ENCODE measurements at places on chromosomes 12 and 14. TPM values are rescaled to one million over a fixed set of nuclear protein-coding genes. Genes with fewer than 3 reads are reported as not detected.
A peak's percentile ranks its signal among the peaks of the same experiment; 100 is the strongest.

AKAP6 gene
- 1.7 TPM for total RNA-seq

DNA sequence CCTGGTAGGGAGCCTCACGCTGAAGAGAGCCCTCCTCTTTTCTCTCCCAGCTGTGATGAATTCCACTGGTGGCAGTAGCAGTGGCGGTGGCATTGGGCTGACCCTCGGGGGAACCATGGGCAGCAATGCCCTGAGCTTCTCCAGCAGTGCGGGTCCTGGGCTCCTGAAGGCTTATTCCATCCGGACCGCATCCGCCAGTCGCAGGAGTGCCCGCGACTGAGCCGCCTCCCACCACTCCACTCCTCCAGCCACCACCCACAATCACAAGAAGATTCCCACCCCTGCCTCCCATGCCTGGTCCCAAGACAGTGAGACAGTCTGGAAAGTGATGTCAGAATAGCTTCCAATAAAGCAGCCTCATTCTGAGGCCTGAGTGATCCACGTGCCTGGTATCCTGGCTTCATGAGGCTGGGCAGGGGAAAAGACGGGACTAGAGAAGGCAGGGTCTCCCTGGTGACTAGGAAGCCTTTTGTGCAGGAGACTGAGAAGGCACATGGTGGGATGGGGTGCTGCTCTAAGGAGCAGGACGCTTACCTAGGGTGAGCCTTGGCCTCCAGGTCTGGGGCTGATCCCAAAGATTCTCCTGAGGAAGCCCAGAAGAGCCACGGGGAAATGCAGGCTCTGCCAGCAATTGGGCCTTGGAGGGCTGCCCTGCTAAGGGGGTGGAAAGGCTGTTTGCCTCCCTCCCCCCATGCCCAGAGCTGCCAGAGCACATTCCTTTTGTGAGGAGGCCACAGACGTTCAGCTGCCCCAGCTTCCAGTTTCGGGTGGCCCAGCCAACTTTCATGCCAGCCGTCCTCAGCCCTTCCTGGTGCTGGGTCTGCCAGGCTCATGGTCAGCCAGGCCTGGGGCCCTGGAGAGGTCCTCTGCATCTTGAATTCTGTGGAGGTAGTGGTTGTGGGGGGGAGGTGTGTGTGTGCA is 15.8 kb downstream of the KRT7 start:
- H3K27ac ChIP-seq = no peak overlapping the region
- no peak overlapping the region for H3K4me3 ChIP-seq
- DNase-seq = no peak
- H3K27me3 ChIP-seq = no peaks in the 10 kb centered on the region

NGB gene
- not detected for total RNA-seq

DNA sequence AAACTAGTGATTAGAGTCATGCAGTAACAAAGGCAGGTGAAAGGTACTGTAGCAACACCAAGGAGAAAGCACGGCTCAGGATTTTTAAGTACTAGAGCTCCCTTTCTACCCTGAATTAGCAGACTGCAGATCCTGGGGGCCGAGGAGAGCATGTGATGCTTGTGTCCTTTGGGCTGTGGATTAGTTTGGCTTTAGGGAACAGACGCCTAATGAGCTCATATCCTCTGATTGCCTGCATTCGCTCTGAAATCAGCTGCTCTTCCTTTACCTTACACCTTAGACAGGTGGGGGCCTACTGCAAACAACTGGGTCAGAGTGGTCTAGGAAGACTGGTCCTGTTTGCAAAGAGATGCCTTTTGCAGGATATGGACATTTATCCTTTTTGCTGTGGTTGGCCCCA is 2.2 kb downstream of the PIP4K2C start:
- DNase-seq = no peak
- no peak overlapping the region for H3K27ac ChIP-seq
- H3K4me3 ChIP-seq = no peak overlapping the region
- peaks cover 5% of the 10 kb centered on the region for H3K4me1 ChIP-seq

GRCh38 chr12:63045020-63045860 is 105.8 kb downstream of the AVPR1A start:
- no peak overlapping the region for H3K4me3 ChIP-seq
- peak overlapping the region; percentile 40 for H3K27ac ChIP-seq
- H3K4me1 ChIP-seq = no peaks in the 10 kb centered on the region
- H3K36me3 ChIP-seq = no peaks in the 10 kb centered on the region

DNA sequence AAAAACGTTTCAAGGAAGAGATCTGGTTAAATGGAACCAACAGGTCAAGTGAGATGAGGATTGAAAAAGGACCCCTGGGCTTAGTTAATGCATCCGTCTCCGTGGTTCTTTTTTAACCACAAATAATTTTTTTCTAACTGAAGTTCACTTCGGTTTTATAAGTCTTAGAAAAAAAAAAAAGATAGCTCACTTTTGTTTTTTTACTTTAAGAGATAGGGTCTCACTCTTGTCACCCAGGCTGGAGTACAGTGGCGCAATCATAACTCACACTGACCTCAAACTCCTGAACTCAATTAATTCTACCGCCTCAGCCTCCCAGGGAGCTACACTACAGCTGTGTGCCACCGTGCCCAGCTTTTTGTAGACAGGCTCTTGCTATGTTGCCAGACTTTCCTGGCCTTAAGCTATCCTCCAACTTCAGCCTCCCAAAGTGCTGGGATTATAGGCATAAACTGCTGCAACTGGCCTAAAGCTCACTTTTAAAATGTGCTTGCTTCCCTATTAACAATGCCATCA is 11.8 kb downstream of the HNRNPC start:
- H3K4me1 ChIP-seq = peaks cover 8% of the 10 kb centered on the region
- DNase-seq = no peak
- no peaks in the 10 kb centered on the region for H3K27me3 ChIP-seq
- no peak overlapping the region for H3K4me3 ChIP-seq
- peaks cover 38% of the 10 kb centered on the region for H3K36me3 ChIP-seq

DNA sequence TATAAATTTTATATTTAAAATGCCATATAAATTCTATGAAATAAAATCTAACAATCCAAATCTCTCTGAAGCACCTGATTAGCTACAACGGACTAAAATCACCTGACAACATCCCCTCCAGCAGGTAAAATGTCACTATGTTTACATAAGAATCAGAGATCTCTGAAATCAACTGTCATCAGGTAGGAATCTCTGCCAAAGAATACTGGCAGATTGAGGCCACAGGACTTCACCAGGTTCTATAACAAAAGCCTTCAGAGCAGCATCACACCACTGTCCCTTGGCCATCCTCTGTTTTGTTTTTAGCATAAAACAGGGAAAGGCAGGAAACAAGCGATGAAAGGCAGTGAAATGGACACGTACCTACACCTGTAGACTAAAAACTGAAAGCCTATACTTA is 22.1 kb downstream of the FGD6 start:
- no peaks in the 10 kb centered on the region for H3K27me3 ChIP-seq
- no peaks in the 10 kb centered on the region for H3K4me1 ChIP-seq
- no peak for DNase-seq
- H3K4me3 ChIP-seq = no peak overlapping the region
- no peak overlapping the region for H3K27ac ChIP-seq

- H3K4me1 ChIP-seq = no peaks in the 10 kb centered on the region
- no peak for DNase-seq
- no peak overlapping the region for H3K27ac ChIP-seq
- H3K36me3 ChIP-seq = no peaks in the 10 kb centered on the region
Measured at GRCh38 chr12:62891805-62892549, 43.0 kb downstream of the PPM1H start.

DNA sequence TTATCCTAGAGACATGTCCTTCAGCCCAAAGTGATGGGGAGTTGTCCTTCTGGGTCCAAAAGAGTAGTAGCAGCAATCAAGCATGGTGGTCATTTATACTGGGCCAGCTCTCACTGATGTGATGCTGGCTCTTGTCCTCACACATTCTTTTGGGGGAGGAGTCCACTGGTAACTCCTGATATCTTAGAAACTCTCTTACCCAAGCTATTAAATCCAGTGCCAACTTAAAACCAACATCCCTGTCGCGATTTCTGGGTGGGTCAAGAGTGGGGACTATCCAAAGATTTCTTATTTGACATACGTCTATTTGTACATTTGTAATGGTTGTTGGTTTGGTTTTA is 24.6 kb downstream of the DDX47 start:
- peaks cover 10% of the 10 kb centered on the region for H3K36me3 ChIP-seq
- H3K27ac ChIP-seq = peak overlapping the region; percentile 47
- peaks cover 20% of the 10 kb centered on the region for H3K4me1 ChIP-seq
- DNase-seq = no peak

DNA sequence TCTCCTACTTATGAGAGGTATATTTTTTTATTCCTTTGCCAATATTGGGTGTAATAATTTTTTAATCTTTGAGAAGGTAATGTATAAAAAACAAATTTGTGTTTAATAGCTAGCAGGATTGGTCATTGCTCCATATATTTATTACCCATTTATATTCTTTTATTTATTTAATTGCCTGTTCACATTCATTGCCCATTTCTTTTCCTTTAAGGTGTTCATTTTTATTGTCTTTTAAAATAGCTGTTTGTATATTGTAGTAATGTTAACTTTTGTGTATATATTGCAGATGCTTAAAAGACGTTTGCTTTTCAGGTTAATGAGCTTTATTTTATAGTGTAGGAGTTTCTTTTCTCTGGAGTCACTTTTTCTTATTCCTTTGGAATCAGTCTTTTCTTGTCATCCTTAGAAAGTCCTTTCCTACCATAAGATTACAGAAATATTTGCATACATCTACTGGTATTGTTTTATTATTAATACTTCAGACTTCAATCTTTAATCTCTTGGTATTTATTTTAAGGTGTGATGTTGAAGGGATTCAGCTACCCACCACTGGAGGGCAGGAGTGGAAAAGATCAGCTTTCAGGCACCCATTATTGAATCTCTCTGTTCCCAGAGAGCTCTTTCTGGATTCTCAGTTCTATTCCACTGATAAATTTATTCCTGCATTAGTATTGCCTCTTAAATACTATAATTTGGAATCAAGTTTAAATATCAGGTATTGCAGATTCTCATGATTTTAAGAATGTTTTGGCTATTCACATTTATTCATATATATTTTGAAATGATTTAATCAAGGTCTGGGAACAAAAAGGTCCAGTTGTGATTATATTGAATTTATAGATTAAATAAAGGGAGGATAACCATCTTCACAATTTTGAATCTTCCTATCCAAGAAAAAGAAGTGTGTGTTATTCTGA is 17.3 kb downstream of the PPM1A start:
- no peaks in the 10 kb centered on the region for H3K36me3 ChIP-seq
- H3K4me1 ChIP-seq = no peaks in the 10 kb centered on the region
- no peaks in the 10 kb centered on the region for H3K27me3 ChIP-seq
- no peak overlapping the region for H3K4me3 ChIP-seq

GRCh38 chr14:74483321-74483720 is 9.8 kb downstream of the NPC2 start:
- H3K4me3 ChIP-seq = no peak overlapping the region
- peaks cover 6% of the 10 kb centered on the region for H3K4me1 ChIP-seq
- H3K27me3 ChIP-seq = no peaks in the 10 kb centered on the region
- no peak overlapping the region for H3K27ac ChIP-seq
- DNase-seq = peak; percentile 42

- no peak overlapping the region for H3K27ac ChIP-seq
- DNase-seq = no peak
- H3K27me3 ChIP-seq = no peaks in the 10 kb centered on the region
- H3K36me3 ChIP-seq = no peaks in the 10 kb centered on the region
- H3K4me1 ChIP-seq = no peaks in the 10 kb centered on the region
Measured at GRCh38 chr12:58277231-58277630, 335.9 kb downstream of the ATP23 start.

DNA sequence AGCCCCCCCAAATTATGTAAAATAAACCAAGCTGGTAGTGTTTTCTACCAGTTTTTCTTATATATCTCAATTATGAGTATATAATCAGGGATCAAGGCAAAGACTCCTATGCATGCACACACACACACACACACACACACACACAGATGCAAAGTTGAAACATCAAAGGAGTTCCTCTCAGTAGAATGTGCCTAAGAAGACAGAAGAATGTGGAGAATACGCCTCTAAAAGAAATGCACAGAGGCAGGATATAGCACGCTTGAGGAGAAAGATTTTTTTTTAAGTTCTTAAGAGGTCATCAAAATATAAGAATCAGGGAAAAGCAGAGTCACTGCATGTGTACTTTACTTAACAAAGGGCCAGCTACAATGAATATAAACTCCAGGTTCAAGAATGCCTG is 138.2 kb upstream of the CLEC14A start:
- no peaks in the 10 kb centered on the region for H3K27me3 ChIP-seq
- H3K36me3 ChIP-seq = no peaks in the 10 kb centered on the region
- H3K27ac ChIP-seq = no peak overlapping the region
- H3K4me1 ChIP-seq = peaks cover 5% of the 10 kb centered on the region
- H3K4me3 ChIP-seq = no peak overlapping the region

NR1H4 gene
- total RNA-seq = not detected

DNA sequence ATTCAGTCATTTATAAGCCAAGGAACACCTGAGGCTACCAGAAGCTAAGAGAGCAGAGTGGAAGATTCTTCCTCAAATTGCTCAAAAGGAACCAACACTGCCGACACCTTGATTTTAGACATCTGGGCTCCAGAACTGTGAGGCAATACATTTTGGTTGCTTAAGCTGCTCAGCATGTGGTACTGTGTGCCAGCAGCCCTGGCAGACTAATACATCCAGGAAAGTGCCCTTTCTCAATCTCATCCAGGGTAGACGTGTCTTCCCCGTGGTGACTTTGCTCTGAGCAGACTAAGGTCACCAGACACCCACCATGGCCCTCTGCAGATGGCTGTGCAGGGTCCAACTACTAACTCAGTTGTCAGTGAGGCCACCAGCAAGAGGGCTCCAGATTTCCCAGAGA is 122.8 kb downstream of the VRK1 start:
- H3K27me3 ChIP-seq = no peaks in the 10 kb centered on the region
- H3K4me1 ChIP-seq = no peaks in the 10 kb centered on the region
- DNase-seq = no peak
- H3K4me3 ChIP-seq = no peak overlapping the region
- H3K36me3 ChIP-seq = no peaks in the 10 kb centered on the region
- no peak overlapping the region for H3K27ac ChIP-seq

AMN gene
- total RNA-seq = under 0.01 TPM

GRCh38 chr12:81541121-81541520 is 218.0 kb downstream of the PPFIA2 start:
- H3K4me3 ChIP-seq = no peak overlapping the region
- H3K36me3 ChIP-seq = no peaks in the 10 kb centered on the region

DNA sequence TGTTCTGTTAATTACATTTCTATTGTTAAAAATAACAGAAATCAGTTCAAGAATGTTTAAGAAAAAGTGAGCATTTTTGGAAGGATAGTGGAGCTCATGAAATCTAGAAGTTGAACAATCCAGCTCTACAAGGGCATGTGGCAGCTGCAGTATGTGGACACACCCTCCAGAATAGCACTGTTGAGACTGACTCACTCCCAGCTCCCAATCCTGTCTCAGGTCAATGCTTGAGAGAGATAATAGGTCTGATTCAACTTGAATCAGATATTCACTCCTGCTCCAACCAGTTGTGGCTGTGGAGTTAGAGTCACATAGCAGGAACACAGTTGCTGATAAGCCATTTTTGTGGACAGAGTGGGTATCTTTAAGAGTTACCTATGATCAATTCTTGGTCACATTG is 113.0 kb upstream of the NTF3 start:
- H3K27me3 ChIP-seq = no peaks in the 10 kb centered on the region
- no peak overlapping the region for H3K27ac ChIP-seq
